Fibroblast of lung (primary cell): ENCODE measurements at places on chromosomes 5 and 9. TPM values are rescaled to one million over a fixed set of nuclear protein-coding genes. Genes with fewer than 3 reads are reported as not detected.
A peak's percentile ranks its signal among the peaks of the same experiment; 100 is the strongest.

Gene MYORG
- 0.26 and 0.83 TPM in 2 replicates for total RNA-seq

DNA sequence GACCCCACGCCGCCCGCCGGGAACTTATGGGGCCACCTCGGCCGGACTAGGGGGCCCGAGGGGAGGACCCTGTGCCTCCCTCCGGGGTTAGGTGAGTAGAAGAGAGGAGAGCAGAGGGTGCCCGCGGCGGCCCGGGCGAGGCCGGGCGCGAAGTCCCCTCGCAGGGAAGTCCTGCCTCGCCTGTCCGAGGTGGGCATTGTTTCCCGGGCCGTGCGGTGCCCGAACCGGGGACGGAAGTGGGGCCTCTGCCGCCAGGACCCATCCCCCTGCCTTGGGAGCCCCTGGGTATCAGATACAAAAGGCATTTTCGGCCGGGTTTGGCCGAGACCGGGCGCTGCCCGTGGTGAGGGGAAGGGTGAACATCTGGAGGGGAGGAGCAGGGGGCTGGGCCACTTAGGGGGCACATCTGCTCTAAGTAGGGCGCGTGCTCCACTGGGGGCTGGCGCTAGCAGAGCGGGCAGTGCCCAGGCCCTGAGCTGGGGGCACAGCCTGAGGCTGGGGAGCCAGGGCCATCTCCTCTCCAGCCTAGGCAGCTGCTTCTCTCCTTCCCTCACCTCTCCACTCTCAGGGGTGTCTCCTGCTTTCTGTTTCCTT is 48.2 kb downstream of the DAB2IP start:
- DNase-seq = no peak
- no peaks in the 10 kb centered on the region for H3K27me3 ChIP-seq
- peak overlapping the region; percentile 65 for H3K4me3 ChIP-seq
- peaks cover 14% of the 10 kb centered on the region for H3K4me1 ChIP-seq
- H3K36me3 ChIP-seq = no peaks in the 10 kb centered on the region

- no peaks in the 10 kb centered on the region for H3K27me3 ChIP-seq
- no peaks in the 10 kb centered on the region for H3K36me3 ChIP-seq
- peaks cover 8% of the 10 kb centered on the region for H3K4me1 ChIP-seq
- H3K4me3 ChIP-seq = no peak overlapping the region
Observed at GRCh38 chr9:111154081-111154562, 115.9 kb upstream of the LPAR1 start.

- no peaks in the 10 kb centered on the region for H3K27me3 ChIP-seq
- no peak overlapping the region for H3K4me3 ChIP-seq
- H3K27ac ChIP-seq = no peak overlapping the region
Observed at GRCh38 chr9:131717719-131718460, 22.0 kb downstream of the RAPGEF1 start.

- no peak overlapping the region for H3K4me3 ChIP-seq
- no peaks in the 10 kb centered on the region for H3K27me3 ChIP-seq
- no peaks in the 10 kb centered on the region for H3K36me3 ChIP-seq
Observed at GRCh38 chr5:60826653-60827052, 17.4 kb downstream of the ELOVL7 start.

Gene PCDHA5
- 0.33 TPM in 1 of 2 replicates, not detected in the other for total RNA-seq

Gene HAND1
- total RNA-seq = not detected in 2 replicates

DNA sequence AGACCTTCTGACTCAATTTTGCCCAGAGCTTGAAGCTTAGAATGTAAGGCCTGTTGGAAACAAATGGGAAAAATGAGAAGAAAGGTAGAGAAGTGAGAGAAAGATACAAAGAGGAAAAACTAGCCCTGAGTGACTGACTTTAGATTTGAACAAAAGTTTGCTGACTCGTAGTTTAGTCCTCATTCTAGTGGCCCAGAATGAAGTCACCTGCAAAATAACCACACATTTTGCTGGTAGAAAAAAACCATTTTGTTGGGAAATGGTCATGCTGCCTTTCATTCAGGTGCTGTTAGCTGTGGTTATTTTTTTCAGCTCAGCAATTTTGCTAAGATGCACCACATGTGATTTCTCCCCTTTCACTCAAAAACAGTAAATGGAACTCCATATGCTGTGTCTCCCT is 98.9 kb downstream of the MRPS27 start:
- H3K27ac ChIP-seq = no peak overlapping the region
- peaks cover 19% of the 10 kb centered on the region for H3K36me3 ChIP-seq
- DNase-seq = no peak
- H3K27me3 ChIP-seq = no peaks in the 10 kb centered on the region

- H3K27ac ChIP-seq = no peak overlapping the region
Observed at GRCh38 chr5:66814146-66814991, 218.2 kb downstream of the MAST4 start.

GRCh38 chr5:131258733-131259132 is 5.1 kb upstream of the CDC42SE2 start:
- H3K4me1 ChIP-seq = no peaks in the 10 kb centered on the region
- no peaks in the 10 kb centered on the region for H3K36me3 ChIP-seq
- no peaks in the 10 kb centered on the region for H3K27me3 ChIP-seq

GRCh38 chr5:31237174-31237573 is 43.7 kb downstream of the CDH6 start:
- no peak overlapping the region for H3K27ac ChIP-seq
- no peak overlapping the region for H3K4me3 ChIP-seq
- no peaks in the 10 kb centered on the region for H3K27me3 ChIP-seq
- H3K4me1 ChIP-seq = no peaks in the 10 kb centered on the region

GRCh38 chr9:130177898-130178805 is 5.9 kb downstream of the NCS1 start:
- H3K36me3 ChIP-seq = peaks cover 1% of the 10 kb centered on the region
- H3K27ac ChIP-seq = no peak overlapping the region
- H3K27me3 ChIP-seq = no peaks in the 10 kb centered on the region
- H3K4me3 ChIP-seq = no peak overlapping the region
- DNase-seq = no peak

DNA sequence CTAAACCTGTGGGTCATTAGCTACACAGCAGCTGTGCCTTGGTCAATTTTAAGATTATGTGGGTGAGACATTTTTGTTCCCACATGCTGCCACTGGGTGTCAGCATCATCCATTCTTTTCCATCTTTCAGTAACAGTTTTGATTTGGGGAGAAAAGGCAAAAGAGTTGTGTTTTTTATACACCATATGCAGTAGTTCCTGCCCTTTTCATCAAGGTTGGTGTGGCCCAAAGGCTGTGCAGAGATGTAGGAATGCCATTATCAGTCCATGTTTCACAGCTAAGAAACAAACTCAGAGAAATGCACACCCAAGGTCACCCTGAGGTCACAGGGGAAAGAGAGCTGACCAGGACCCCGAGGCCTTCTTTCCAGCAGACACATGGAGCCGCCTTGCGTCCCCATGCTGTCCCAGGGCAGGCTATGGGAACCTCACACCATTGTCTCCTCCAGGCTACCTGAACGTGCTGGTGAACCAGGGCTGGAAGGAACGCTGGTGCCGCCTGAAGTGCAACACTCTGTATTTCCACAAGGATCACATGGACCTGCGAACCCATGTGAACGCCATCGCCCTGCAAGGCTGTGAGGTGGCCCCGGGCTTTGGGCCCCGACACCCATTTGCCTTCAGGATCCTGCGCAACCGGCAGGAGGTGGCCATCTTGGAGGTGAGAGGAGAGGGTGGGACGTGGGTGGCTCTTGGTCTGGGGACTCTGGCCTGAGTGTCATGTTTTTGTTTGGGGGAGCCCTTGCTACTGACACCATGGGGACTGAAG is 27.8 kb upstream of the GRPEL2 start:
- H3K36me3 ChIP-seq = no peaks in the 10 kb centered on the region
- peak; percentile 61 for DNase-seq
- no peak overlapping the region for H3K4me3 ChIP-seq
- peaks cover 10% of the 10 kb centered on the region for H3K4me1 ChIP-seq
- H3K27ac ChIP-seq = no peak overlapping the region

- H3K36me3 ChIP-seq = no peaks in the 10 kb centered on the region
- peak overlapping the region; percentile 88 for H3K27ac ChIP-seq
- peak; percentile 82 for DNase-seq
- H3K27me3 ChIP-seq = no peaks in the 10 kb centered on the region
Observed at GRCh38 chr9:91037511-91038482, 236.2 kb downstream of the SYK start.

Gene PPP2R2B
- total RNA-seq = under 0.01 and 1.5 TPM in 2 replicates

Gene ARID3C
- total RNA-seq = under 0.01 and 0.17 TPM in 2 replicates

DNA sequence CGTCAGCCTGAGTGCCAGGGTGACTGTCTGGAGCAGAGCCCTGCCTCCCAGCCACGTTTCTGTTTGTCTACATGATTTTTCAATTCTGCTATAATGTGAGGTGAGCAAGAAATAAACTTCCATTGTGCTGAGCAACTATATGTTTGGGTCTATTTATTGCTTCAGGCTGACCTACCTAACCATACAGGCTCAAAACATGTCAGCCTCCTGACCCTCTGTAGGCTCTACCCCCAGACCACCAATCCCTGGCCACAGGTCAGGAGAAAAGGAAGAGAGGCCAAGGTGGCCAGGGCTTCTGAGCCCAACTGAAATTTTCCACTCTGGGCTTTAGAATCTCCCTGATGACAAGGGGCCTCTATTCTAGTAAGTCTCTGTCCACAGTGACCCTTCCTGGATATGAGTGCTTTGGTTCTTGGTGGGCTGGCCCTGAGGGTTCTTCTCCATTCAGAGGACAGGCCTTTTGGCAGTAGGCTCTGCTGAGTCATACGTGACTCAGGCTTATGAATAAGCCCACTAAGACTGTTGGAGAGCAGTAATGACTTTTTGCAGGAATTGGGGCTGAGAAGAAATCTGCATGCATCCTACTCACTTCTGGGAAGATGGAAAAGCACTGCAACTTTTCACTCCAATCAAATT is 117.2 kb upstream of the TBCA start:
- H3K27ac ChIP-seq = peak overlapping the region; percentile 71
- H3K36me3 ChIP-seq = no peaks in the 10 kb centered on the region
- no peak overlapping the region for H3K4me3 ChIP-seq
- no peaks in the 10 kb centered on the region for H3K27me3 ChIP-seq

DNA sequence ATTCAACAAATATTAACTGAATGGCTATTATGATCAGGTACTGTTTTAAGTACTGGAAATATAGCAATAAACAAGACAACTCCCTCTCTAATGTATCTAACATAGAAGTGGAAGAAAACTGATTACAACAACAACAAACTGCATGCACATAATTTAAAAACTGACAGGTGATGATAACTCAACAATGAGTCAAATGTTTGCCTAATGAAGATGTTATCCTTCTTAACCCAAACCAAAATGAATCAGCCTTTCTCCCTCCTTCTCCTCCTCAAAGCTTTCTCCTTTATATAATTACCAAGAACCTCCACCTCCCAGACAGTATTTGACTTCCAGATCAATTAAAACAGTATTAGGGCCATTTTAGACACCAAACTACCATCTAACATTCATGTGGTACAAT is 49.3 kb downstream of the RICTOR start:
- peak; percentile 53 for DNase-seq
- H3K4me3 ChIP-seq = no peak overlapping the region
- peaks cover 5% of the 10 kb centered on the region for H3K4me1 ChIP-seq

DNA sequence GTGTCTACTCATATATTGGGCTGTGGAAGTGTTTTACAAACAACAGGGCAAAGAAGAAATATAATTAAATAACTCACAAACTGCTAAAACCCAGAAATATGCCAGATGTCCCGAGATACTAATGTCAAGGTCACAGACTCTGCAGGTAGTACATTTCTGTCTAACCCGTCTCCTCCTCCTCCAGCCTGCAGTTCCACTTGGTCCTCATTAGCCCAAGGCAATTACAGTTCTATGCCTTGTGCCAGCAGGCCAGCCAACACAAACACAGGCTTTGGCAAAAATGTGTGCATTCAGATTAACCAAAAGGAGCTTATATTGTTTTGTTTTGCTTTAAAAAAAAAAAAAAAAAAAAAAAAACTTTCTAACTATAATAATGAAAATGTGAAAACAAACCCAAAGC is 148.8 kb downstream of the MYO10 start:
- peaks cover 2% of the 10 kb centered on the region for H3K36me3 ChIP-seq
- no peak overlapping the region for H3K27ac ChIP-seq
- peaks cover 2% of the 10 kb centered on the region for H3K4me1 ChIP-seq
- no peak overlapping the region for H3K4me3 ChIP-seq

Gene PCDHA9
- total RNA-seq = 0.26 and 0.33 TPM in 2 replicates

DNA sequence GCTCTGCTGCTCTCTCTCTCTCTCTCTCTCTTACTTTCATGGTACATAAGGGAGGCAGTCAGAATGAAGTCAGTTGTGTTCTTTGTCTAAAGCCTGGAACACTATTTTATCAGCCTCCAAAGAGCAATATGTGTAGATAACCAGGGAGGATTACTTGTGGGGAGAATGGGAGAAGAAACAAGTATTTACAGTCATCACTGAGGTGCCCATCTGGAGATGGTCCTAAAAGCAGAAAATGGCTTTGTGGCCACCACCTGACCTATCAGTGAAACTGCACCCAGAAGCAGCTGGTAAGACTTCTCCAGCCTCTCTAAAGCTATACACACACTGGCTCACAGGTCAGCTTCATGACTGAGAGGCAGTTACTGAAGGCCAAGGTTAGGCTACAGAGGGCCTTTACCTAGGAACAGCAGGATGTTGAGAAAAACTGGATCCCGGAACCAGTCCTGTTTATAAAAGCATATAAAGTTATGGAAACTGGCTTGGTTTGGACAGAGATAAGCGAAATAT is 75.1 kb downstream of the MRPS27 start:
- peaks cover 21% of the 10 kb centered on the region for H3K4me1 ChIP-seq

Gene PCDHB5
- total RNA-seq = 1.8 and 2.8 TPM in 2 replicates

GRCh38 chr5:137575847-137576246 is 76.7 kb upstream of the SPOCK1 start:
- DNase-seq = no peak
- no peak overlapping the region for H3K4me3 ChIP-seq
- no peaks in the 10 kb centered on the region for H3K36me3 ChIP-seq

- no peak overlapping the region for H3K4me3 ChIP-seq
- no peak overlapping the region for H3K27ac ChIP-seq
- no peaks in the 10 kb centered on the region for H3K4me1 ChIP-seq
Observed at GRCh38 chr9:7376833-7377232, 422.7 kb downstream of the DMAC1 start.

DNA sequence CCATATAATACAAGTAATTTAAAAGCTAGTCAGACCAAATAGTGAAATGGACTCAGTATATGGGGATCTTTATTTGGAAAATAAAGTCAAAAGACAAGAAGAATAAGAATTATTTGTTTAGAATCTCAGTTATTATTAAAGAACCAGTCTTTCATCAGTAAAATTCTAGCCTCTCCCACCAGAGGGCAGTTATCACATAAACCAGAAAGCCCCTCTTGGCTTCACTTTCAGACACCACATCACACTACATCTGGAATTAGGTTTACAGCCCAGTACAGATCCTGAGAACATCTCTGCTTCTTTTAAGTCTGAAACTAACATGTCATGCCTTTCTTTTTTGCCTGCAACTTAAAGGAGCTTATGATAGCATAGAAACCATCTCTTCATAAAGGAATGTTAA is 12.2 kb upstream of the HSPB3 start:
- DNase-seq = peak; percentile 25
- H3K4me3 ChIP-seq = no peak overlapping the region
- no peaks in the 10 kb centered on the region for H3K4me1 ChIP-seq
- H3K27ac ChIP-seq = no peak overlapping the region
- no peaks in the 10 kb centered on the region for H3K36me3 ChIP-seq
